ENCODE measurements at places on chromosomes 1 and 21. TPM values are rescaled to one million over a fixed set of nuclear protein-coding genes. Genes with fewer than 3 reads are reported as not detected.

The C1orf116 gene
- not detected for total RNA-seq

The PODN gene
- total RNA-seq: 0.41 TPM

The DMBX1 gene
- total RNA-seq: not detected

The CRB1 gene
- 0.08 TPM for total RNA-seq

The S100B gene
- total RNA-seq: 0.25 TPM

The RPE65 gene
- total RNA-seq: 0.06 TPM

DNA sequence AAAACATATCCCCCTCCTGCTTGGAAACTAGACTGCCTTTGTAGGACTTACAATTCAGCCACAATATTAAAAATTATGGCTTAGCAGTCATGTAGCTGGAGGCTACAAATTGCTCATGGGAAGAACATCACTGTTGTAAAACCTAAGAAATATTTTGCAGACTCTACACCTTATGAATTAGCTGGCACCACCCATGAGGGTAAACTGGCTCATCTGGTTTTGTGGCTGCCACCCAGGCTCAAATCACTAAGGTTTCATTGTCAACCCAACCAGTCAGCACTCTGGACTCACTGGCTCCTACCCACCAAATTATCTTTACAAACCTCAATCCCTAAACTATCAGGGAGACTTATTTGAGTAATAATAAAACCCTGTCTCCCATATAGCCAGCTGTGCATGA, 100.7 kb upstream of the OLFM3 start:
- H3K4me1 ChIP-seq: no peaks in the 10 kb centered on the region
- no peak overlapping the region for H3K4me3 ChIP-seq
- H3K27ac ChIP-seq: no peak overlapping the region
- H3K27me3 ChIP-seq: no peaks in the 10 kb centered on the region
- H3K36me3 ChIP-seq: no peaks in the 10 kb centered on the region

DNA sequence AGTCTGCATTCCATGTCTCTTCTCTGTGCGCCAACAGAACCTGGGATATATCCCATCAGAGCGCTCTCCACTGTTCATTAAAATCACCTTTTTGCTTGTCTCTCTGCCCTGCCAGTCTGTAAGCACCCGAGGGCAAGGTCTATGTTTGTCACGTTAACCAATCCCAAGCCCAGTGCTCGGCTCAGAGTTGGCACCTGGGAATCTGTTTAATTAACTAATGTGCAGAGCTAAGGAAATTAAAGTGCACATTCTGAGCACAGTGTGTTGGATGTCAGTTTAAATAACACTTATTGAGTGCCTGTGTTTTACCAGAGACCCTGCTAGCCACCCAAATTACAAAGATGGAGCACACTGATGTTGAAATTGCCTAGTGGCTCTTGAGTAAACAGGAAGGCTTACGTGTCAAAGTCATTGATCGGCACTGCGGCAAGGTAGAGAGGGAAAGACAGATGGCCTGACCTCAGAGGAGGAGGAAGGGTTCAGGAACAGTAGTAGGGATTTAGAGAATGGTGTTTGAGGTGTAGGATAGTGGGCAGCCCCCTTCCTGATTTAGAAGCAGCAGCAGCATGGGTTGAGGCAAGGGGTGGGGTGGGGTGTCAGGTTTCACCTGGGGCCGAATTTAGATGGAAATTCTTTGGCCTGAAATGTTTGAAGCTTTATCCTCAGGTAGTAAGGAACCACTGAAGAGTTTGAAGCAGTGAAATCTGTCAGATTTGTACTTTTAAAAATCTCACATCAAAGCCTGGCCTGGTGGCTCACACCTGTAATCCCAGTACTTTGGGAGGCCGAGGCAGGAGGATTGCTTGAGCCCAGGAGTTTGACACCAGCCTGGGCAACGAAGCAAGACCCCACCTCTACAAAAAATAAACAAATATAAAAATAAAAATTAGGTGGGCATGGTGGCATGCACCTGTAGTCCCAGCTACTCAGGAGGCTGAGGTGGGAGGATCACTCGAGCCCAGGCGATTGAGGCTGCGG, 7.7 kb downstream of the ARMH1 start:
- no peak for DNase-seq
- H3K4me3 ChIP-seq: no peak overlapping the region
- no peak overlapping the region for H3K27ac ChIP-seq
- H3K4me1 ChIP-seq: no peaks in the 10 kb centered on the region
- H3K36me3 ChIP-seq: no peaks in the 10 kb centered on the region

DNA sequence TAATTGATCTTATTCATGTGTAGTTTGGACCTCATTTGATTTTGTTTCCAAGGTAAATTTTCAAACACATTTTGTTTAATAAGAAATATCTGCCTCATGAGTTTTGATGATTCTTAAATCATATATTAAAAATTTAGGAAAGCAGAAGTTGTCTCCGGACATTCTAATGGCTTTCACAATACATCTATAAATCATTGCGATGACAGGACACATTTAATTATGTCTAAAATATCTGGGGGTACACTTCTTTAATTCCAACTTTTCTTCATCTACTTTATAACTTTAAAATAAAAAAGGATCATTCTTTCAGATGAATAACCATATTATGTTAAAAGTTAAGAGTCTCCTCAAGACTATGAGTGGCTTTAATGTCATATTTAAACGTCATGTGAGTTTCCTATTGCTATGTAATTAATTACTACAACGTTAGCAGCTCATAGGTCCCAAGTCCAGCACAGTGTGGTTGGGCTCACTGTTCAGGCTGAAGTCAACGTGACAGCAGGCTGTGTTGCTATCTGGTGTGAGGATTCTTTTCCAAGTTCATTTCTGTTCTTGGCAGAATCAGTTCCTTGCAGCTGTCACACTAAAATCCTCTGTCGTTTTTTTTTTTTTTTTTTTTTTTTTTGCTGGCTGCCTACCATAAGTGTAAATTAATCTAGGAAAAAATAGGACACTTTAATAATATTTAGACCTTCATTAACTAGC, 893.5 kb downstream of the LTN1 start:
- H3K36me3 ChIP-seq: no peaks in the 10 kb centered on the region
- H3K4me3 ChIP-seq: no peak overlapping the region
- peak overlapping the region; percentile 28 for H3K27ac ChIP-seq
- no peaks in the 10 kb centered on the region for H3K27me3 ChIP-seq
- peak; percentile 90 for DNase-seq

- no peak overlapping the region for H3K27ac ChIP-seq
- H3K27me3 ChIP-seq: no peaks in the 10 kb centered on the region
- H3K4me1 ChIP-seq: no peaks in the 10 kb centered on the region
- peaks cover 74% of the 10 kb centered on the region for H3K36me3 ChIP-seq
Observed at GRCh38 chr1:36285443-36286101, 20.6 kb upstream of the SH3D21 start.

- peak; percentile 89 for DNase-seq
- no peaks in the 10 kb centered on the region for H3K36me3 ChIP-seq
- no peaks in the 10 kb centered on the region for H3K4me1 ChIP-seq
Observed at GRCh38 chr1:144551543-144552424, 40.9 kb upstream of the PPIAL4F start.

DNA sequence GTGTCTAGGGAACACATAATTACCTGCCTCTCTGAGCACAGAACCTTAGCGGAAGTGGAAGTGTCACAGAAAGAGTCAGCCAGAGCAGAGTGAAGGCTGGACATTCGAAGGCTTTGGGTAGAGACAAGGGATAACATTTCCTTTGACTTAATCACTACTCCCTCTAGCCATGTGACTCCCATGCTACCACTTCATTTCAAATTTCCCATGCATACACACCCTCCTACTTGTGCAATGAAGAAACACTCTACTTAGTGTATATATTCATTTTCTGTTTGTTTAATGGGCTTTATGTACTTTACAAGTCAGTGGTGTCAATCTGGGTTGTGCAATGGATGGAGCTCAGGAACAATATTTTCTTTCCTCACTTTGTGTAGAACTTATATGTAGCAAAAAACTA, 6.9 kb downstream of the ANKRD35 start:
- H3K4me1 ChIP-seq: no peaks in the 10 kb centered on the region
- H3K27me3 ChIP-seq: no peaks in the 10 kb centered on the region
- no peak overlapping the region for H3K4me3 ChIP-seq

GRCh38 chr1:41530411-41530810, 45.9 kb upstream of the EDN2 start:
- no peaks in the 10 kb centered on the region for H3K27me3 ChIP-seq
- H3K4me3 ChIP-seq: no peak overlapping the region
- H3K36me3 ChIP-seq: no peaks in the 10 kb centered on the region
- no peak for DNase-seq
- H3K27ac ChIP-seq: no peak overlapping the region
- H3K4me1 ChIP-seq: no peaks in the 10 kb centered on the region

DNA sequence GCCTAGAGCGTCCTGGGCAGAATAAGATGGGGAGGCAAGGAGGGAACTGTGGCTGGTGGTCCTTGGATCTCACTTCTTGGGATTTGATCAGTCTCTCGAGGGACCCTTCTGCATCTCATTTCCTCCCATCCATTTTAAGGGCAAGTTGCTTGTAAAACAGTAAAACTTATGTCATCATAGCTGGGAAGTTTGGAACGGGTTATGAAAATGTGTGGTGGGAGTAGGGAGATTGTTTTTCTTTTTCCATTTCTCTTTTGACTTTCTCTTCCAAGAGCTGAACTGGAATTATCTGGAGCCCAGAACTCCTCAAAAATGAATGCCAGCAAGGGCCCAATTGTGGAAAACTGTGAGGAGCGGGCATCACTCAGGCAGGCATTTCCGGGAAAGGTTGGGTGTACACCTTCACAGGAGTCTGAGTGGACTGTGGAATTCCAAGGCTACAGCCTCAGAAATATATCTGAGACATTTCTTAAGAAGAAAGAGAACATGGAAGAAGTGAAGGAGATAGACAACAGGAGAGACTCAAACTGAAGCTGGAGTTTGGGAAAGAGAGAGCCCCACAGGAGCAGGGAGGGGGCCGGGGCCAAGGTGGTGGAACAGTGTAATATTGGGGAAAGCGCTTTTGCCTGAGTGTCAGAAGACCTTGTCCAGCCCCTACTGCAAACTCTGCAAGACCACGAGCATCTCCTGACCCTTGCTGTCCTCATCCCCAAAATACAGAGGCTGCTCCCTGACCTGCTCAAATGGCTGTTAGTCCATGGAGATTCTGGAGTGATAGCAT, 185.1 kb downstream of the FOXD2 start:
- H3K4me3 ChIP-seq: no peak overlapping the region
- no peaks in the 10 kb centered on the region for H3K27me3 ChIP-seq
- H3K4me1 ChIP-seq: peaks cover 7% of the 10 kb centered on the region
- H3K27ac ChIP-seq: no peak overlapping the region

DNA sequence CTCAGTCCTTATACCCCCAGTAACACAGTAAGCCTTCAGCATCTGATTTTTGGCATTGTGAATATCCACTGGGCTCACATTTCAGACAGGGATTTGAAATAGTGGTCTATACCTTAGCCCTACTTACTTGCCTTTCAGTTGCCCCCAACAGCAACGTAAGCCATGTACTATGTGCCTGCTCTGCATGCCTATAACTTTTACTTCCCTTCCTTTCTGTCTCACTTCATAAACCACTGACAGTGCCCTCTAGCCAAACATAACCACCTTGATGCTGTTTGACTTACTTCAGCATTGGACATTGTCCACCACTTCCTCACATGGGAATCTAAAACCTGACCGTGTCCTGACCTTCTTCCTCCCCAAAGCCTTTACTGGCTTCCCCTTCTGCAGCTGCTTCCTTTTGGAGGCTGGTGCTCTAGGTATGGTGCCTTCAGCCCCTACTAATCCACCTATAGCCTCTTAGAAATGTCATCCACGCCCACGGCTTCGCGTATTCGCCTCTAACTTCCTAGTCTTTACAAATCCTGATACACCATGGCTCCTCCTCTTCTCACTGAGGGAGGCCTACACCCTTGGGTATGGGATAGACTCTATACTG, 3.6 kb upstream of the ZNF672 start:
- H3K27ac ChIP-seq: no peak overlapping the region
- H3K27me3 ChIP-seq: 0 out of 2 replicates have a peak, but pooled peaks cover 3% of the 10 kb centered on the region
- H3K4me3 ChIP-seq: no peak overlapping the region
- no peaks in the 10 kb centered on the region for H3K36me3 ChIP-seq
- no peak for DNase-seq
- no peaks in the 10 kb centered on the region for H3K4me1 ChIP-seq

- H3K4me3 ChIP-seq: no peak overlapping the region
- no peaks in the 10 kb centered on the region for H3K4me1 ChIP-seq
Observed at GRCh38 chr1:158978730-158979129, 31.0 kb upstream of the IFI16 start.

DNA sequence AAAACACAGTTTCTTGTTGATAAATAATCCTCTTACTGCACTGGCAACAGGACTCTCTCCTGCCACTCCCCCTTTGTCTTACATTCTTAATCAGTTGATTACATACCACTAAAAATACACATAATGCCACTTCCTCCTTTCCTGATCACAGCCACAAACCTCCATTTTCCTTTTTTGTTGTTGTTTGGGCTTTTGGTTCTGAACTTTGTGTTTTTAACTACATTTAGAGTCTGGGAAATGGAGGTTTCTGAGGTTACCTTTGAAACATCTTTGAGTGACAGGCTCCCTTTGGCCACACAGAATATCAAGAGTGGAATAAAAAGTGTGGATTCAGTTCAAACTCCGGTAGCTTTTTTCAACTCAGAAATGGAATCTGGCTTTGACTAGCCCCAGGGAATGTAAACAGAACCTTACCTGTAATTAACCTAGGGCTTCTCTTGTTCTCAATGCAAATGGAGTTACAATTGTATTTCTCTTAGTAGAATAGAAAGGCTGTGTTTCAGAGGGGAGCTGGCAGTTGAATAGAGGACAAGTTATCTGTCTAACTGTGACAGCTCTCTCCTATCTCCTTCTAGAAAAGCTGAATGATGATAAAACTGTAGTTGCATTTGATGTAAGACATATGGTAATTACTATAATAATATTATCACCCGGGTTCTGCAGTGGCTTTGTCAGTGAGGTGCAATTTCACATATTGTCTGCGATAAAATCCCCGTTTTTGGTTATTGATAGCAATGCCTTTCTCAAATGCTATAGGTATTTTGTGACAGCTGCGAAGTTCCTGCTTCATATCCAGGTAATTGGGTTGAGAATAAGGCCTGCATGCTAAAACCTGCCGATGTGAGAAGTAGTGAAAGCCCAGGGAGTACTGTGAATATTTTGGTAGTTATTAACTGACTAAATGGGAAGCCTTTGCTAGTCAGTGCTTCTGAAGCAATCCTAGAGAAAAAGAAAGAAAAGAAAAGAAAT, 66.9 kb downstream of the ST6GALNAC5 start:
- no peaks in the 10 kb centered on the region for H3K27me3 ChIP-seq
- no peak overlapping the region for H3K4me3 ChIP-seq
- no peaks in the 10 kb centered on the region for H3K36me3 ChIP-seq
- H3K27ac ChIP-seq: no peak overlapping the region

Data from SJCRH30 (cell line).